Cardiac fibroblast (primary cell): ENCODE measurements at places on chromosomes 2 and 18.

GRCh38 chr2:28590496-28591301 is 94.8 kb downstream of the PLB1 start:
- no peak for DNase-seq

DNA sequence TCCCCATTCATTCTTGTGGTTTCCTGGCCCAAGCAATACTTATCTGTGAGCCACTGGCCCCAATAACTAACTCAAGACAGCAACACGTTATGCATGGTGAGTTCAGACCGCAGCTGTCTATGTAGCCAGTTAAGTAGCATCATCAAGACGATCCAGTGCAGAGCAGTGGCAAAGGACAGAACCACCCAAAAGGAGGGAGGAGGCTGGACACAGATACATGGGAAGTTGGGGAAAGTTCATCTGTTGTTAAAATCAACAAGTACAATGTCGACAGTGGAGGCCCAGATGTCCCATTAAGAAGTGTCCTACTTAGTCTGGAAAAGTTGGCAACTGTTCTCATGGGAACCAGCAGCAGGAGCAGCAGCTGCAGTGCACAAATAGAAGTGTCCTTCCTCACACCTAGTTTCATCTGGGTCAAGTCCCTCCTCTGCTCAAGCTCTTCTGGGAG is 106.9 kb upstream of the THOC1 start:
- DNase-seq: peak; percentile 18

DNA sequence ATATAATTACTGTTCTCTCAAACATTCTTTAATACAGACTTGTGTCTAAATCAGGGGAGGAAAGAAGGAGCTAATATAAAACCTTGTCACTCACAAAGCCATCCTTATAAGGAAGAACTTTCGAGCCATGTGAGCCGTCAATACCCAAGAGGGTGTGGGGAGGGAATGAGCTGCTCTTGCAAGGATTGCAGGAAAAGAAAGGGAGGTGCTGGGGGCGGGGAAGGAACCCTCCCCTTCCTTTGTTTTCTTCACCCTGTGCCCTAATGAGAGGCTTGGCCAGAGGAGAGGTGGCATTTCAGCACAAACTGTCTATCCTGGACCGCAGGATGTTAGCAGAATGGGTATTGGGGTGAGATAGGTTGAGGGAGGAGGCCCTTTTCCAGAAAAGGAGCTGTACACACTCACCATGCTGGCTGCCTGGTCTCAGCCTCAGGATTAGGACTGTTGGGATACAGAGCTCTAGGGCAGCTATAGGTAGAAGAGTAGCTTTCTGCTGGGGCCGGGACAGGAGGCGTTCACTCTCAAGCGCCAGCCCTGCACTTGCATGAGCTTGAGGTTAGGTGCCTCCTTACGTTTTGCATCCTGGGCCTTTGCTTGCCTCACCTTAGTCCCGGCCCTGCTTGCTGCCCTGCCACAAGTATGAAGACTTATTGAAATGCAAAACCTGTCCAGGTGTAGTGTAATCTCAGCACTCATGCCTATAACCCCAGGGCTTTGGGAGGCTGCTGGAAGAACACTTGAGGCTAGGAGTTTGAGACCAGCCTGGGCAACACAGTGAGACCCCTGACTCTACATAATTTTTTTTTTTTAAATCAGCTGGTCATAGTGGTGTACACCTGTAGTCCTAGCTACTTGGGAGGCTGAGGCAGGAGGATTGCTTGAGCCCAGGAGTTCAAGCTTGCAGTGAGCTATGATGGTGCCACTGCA is 190.5 kb downstream of the LOXHD1 start:
- no peak for DNase-seq

DNA sequence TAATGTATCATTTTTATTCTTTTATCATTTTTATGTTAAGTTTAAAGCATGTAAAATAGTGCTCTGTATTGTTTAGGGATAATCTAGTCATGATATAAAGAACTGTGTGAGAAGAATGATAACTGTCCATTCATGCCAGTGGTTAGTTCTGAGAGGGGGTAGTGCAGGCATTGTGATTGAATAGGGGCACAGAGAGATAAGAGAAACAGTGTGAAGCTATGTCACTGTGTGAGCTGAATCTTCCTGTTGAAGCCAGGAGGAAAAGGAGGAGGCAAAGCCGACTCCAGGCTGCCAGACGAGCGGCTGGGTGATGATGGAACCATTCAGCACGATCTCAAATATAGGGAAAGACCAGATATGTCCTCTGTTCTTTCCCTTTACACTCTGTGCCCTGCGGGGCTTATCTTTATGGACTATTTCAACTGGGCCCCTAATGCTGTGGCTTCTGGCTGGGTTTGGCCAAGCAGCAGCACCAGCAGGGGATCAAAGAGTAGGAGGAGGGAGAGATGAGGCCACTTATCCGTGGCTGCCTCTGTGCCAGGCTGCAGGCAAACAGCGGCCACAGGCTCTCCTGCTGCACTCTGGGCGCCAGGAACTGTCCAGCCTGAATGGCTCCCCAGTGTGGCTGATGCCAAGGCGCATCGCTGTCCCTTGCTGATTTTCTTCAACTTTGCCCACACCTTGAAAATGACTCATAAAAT is 128.0 kb downstream of the SPP2 start:
- peak; percentile 42 for DNase-seq

GRCh38 chr2:231306791-231307393 is 88.6 kb upstream of the B3GNT7 start:
- DNase-seq: no peak

- no peak for DNase-seq
These were observed 2015.7 kb upstream of the LRRTM1 start for GRCh38 chr2:82320296-82320695.

DNA sequence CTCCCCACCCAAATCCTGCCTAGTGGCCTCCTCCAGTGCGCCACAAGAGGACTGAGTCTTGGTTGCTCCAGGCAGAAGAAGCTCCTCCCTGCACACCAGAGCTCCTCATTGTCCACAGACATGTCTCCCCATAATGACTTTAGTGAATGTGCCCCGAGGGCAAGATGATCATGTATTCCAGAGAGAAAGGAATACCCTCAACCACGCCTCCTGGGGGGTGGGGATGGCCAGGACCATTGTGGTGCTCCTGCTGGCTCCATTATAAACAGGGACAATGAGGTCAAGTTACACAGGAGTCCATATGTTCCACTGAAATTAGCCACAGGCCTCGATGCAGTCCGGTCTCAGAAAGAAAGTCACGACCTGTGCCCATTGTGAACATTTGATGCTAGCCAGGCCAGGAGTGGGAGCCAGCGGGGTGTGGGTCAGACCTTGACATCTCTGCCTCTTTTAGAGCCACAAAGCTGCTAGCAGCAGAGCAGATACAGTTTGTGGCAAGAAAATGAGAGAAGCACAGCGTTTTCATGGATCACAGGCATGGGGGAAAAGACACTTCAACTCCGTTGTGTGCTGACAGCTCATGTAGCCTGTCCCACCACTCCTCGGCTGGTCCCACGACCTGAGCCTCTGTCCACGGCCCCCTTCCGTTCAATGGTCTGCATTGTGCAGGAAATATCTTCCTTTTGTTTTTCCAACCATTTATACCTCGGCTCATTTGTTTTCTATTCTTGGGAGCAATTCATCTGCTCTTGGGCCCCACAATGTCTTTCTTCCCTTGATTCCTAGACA is 70.7 kb upstream of the FZD7 start:
- no peak for DNase-seq

- DNase-seq: no peak
These were observed 154.8 kb downstream of the ZEB2 start for GRCh38 chr2:144364944-144365738.

DNA sequence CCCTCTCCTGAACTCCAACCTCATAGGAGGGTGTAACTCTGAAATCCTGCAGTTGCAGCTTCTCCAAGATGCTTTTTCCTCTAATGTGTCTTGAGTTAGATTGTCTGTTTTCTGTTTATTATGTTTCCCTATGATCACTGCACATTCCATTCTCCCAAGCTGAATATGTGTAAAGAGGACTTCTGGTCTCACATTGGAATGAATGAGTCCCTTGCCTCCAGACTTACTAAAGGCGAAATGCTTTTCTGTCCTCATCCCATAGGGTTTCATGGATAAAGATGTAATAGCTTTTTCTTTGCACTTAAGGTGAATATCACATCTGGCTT is 35.5 kb upstream of the CYP27A1 start:
- no peak for DNase-seq

DNA sequence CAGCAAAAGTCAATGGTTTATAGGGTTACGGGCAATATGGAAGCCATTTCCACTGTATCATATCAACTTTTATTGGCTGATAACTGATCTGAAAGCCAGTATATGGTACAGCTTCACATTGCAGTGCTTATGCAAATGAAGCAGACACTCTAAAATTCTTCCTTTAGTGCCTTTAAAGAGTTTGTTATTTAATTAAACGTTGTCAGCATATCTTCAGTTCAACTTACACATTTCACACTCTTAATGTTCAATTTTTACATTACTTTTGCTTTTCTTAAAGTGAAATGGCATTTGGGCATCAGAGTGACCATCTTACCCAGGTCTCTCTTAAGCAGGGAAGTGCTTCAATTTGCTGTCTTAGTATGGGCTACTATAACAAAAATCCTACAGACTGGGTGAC is 420.1 kb downstream of the NCKAP5 start:
- DNase-seq: no peak

- DNase-seq: no peak
These were observed 261.3 kb upstream of the NCKAP5 start for GRCh38 chr2:133829450-133830020.

GRCh38 chr18:46166261-46166970 is 62.2 kb downstream of the HAUS1 start:
- no peak for DNase-seq

- no peak for DNase-seq
These were observed 290.2 kb downstream of the SOX11 start for GRCh38 chr2:5982193-5982902.

DNA sequence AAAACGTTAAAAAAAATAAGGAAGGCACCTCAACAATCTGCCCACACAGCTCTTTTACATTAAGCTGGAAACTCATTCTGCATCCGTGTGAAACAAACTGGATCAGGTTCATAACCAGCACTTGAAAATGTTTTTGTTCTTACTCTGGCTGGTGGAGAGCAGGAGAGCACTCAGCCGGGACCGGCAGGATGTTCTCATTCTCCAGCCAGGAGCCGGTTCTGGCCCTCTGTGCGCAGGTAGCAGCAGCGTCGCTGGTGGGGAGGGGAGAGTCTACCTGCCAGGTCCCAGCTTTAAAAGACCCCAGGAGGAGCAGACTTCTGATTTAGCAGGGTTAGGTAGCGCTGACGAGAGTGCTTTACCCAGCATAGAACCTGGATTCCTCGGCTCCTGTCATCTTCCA is 834.9 kb upstream of the SALL3 start:
- DNase-seq: no peak

GRCh38 chr2:223594259-223594658 is 7.9 kb downstream of the SCG2 start:
- no peak for DNase-seq

DNA sequence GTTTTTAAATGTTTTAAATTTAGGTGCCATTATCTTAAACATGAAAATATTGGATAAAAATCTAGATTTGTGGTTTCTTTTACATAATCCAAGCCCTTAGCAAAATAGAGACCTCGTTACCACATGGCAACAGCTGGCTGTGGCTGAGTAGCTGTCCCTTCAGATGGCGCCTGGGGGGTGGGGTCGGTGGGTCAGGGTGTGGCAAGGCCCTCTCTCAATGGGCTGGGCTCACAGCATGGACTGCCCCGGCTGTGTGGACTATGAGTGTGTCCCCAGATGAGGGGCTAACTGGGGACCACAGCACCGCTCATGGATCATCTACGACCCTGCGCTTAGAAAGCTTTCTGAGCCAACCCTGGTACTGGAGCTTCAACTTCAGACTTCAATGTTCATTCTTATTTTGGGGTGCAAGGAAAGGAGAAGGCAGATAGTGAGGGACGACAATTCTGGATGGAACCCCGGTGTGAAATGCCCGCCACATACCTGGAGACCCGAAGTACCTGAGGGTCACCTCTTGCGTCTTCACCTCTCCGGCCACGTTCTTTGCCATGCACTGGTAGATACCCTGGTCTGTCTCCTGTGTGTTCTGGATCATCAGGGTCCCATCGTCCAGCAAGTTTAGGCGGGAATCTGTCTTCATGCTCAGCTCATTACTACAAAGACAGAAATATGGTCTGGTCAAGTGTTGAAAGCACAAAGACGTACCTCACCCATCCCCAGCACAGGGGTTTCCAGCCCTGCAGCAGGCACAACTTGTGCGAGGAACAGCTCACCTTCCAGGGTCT is 71.0 kb downstream of the PXDN start:
- no peak for DNase-seq

DNA sequence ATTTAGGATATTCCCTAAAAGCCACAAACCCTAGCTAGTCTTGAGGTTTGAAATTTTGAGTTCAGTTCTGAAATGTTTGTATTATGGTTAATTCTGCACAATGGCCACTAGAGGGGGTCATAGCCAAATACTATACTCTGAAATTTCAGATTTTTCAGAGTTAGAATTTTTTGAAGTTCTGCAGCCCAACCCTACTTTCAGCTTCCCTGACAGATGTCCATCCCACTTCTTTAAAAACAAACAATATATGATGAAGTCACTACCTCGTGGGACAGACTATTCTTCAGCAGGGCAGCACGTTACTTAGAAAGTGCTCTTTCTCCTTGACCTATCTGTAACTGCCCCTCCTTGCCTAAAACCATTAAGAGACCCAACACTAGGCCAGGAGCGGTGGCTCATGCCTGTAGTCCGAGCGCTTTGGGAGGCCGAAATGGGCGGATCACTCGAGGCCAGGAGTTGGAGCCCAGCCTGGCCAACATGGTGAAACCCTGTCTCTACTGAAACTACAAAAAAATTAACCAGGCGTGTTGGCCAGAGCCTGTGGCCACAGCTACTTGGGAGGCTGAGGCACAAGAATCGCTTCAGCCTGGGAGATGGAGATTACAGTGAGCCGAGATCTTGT is 48.2 kb upstream of the PAPOLG start:
- peak; percentile 53 for DNase-seq

DNA sequence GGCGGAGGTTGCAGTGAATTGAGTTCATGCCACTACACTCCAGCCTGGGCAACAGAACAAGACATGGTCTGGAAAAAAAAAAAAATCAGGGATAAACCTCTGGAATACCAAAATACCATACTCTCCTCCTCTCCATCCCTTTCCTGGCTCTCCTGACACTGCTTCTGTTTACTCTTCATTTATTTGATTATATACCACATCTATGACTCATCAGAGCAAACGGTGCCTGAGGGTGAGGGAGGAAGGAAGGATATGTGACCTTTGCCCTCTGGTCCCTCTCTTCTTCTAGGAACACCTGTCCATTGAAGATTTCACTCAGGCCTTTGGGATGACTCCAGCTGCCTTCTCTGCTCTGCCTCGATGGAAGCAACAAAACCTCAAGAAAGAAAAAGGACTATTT is 30.0 kb downstream of the VIL1 start:
- DNase-seq: no peak

- no peak for DNase-seq
These were observed 899 bp downstream of the SLC1A4 start for GRCh38 chr2:64989982-64990614.

- DNase-seq: no peak
These were observed 466.7 kb downstream of the THSD7B start for GRCh38 chr2:137232076-137232475.
